ENCODE measurements at places on chromosomes 4 and X.
A peak's percentile ranks its signal among the peaks of the same experiment; 100 is the strongest.

DNA sequence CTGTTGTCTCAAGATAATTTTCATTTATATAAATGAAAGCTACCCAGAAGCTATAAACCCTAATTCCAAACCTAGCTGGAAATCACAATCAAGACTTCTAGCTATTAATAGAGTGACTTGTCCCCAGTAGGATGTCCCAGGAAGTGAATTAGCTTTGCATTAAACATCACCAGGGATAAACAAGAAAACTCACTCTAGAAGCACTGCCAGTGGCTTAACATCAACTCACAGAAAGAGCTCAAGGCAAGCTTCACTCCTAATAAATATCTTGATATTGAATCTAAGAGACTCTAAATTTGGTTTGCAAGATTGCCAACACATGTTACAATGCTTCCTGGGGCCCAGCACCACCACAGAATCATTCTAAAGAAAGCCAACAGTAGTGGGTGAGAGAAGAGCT lies 468.7 kb upstream of the FAM241A start:
- DNase-seq: no peak

GRCh38 chr4:38177035-38177546 lies 216.9 kb downstream of the PTTG2 start:
- no peak for DNase-seq

DNA sequence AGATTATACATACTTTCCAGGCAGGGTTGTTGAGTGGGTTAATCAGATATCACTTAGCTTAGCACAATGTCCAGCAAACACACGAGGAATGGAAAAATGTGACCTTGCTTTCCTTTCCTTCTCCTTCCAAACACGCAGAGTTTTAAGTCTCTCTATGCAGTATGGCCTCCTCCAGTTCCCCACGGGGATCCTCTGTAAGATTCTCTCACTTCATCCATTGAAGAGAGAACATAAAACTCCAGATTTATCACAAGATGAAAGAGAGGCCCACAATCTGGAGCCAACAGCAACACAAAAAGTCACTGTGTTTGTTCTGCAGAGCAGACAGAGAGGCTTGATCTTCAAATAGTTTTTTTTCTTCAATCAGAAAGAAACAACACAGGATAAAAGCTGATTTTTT lies 336.8 kb upstream of the CLNK start:
- no peak for DNase-seq

- no peak for DNase-seq
Observed at GRCh38 chrX:6095469-6095868, 133.2 kb downstream of the NLGN4X start.

DNA sequence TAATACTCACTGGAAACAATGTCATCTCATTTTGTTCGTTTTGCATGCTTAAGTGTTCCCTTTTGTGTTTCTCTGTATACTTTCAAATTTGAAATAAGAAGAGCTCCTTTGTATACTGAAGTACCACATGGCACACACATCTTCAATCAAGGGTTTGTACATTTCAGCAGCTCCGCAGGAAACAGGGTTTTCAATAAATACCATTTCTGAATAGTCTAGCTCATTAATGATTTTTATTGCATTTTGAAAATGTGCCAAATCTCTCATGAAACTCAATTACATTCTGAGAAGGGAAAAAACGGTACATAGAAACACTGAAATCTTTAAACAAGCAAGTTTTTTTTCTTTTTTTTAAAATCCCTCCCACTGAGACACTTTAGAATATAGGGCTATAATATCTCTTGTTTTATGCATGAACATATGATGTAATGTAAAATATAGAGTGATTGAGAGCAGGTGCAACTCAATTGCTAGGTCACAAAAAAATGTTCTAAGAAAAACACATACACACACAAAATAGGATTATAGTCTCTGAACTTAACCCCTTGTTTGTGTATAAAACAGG lies 914.2 kb upstream of the PCDH7 start:
- no peak for DNase-seq

GRCh38 chr4:8200302-8200975 lies 1.3 kb downstream of the SH3TC1 start:
- DNase-seq: no peak

DNA sequence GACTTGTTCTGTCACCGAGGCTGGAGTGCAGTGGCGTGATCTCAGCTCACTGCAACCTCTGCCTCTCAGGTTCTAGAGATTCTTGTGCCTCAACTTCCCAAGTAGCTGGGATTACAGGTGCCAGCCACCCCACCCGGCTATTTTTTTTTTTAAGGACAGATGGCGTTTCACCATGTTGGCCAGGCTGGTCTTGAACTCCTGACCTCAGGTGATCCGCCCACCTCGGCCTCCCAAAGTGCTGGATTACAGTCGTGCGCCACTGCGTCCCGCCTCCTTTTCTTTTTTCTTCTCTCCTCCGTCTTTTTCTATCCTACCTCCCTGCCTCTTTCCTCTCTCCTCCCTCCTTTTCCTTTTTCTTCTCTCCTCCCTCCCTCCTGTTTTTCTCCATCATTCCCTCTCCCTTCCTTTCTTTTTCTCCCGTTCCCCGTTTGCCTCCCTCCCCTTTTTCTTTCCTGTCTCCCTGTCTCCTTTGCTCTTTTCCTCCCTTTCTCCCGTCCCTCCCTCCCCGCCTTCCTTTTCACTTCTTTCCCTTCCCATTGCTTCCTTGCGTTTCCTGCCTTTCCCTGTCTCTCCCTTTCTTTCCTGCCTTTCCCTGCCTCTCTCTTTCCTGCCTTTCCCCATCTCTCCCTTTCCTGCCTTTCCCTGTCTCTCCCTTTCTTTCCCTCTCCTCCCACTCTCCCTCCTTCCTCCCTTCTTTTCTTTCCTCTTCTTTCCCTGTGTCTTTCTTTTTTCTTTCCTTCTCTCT lies 2.1 kb upstream of the SLC25A6 start:
- DNase-seq: no peak

DNA sequence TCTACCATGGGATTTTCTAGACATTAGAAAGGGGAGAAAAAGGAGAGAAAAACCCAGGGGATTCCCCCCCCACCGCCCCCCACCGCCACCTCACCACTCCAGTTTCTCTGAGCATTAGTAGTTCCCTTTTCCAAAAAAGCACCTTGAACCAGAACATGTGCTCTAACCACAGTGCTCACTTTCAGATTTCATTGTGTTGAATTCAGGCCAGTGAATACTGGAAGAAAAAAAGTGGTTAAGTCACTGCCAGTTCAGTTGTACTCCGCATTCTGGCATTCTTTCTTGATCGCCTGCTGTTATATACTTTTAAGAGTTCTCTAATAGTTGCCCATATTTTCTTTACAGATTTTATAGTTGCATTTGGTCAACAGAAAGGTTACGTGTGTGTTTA lies 40.9 kb downstream of the JADE3 start:
- DNase-seq: no peak

DNA sequence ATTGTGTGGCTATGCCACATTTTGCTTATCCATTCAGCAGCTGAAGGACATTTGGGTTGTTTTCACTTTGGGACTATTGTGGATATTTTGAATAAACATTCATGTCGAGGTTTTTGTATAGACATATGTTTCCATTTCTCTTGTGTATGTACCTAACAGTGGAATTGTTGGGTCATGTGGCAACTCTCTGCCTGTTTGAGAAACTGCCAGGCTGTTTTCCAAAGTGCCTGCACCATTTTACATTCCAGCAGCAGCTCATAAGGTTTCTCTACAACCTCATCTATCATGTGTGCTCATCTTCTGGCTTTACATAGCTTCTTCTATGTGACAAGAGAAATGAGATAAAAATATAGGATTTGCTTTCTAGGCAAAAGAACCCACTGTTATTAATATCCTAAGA lies 29.5 kb upstream of the TSPAN5 start:
- DNase-seq: no peak

DNA sequence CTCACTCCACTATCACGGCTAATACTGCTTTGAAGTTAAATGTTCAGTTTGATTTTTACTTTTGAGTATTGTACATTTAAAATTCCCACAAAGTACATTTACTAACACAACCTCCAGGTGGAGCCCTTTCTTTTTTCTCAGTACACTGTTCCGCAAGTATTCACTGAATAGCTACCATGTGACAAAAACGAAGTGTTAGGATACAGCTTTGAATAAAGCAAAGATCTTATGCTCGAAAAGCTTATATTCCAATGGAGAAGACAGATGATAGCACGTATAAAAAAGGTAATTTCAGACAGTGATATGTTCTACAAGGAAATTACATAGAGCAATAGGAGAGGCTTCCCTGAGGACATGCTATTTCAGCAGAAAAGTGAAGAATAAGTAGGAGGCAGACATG lies 60.7 kb upstream of the ABCG2 start:
- no peak for DNase-seq

DNA sequence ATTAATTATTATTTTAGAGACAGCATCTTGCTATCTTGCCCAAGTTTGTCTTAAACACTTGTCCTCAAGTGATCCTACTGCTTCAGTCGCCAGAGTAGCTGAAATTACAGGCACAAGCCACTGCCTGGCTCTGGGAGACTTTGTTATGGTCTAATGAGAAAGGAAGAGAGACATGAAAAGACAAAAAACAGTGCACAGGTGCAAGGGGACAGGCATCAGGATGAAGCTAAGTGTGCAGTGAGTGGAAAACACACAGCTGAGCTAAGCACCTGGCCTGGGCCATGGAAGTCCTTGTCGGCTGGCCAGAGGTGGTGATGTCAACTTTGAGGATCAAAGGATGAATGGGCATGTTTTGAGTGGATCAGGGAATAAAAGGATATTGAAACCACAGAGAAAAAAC lies 102.7 kb downstream of the HS3ST1 start:
- DNase-seq: no peak

GRCh38 chr4:76947369-76947768 lies 2.2 kb upstream of the SEPTIN11 start:
- DNase-seq: no peak

- no peak for DNase-seq
Observed at GRCh38 chrX:45322382-45322781, 121.7 kb upstream of the DIPK2B start.

GRCh38 chrX:102708900-102709299 lies 3.3 kb upstream of the GPRASP2 start:
- DNase-seq: no peak

DNA sequence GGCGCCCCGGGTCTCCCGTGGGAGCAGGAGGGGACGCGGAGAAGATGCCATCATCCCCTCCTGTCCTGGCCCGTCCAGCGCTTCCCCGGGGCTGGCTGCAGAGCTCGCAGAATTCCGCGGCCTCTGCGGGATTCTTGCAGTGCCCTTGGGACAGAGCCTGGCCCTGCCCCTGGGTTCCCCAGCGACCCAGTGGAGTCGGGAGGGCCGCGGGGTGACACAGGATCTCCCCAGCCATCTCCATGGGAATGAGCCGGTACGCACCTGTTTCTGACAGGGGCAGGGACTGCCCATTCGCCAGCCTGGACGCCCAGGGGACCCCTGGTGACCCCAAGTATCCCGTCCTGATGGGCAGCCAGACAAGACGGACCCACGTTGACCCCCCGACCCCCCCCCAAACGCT lies 482 bp downstream of the FAM9C start:
- no peak for DNase-seq

- no peak for DNase-seq
Observed at GRCh38 chrX:134236626-134237614, at the start of gene CCDC160. Gene CCDC160 (plus strand): TSS chrX:134237182. CDS start chrX:134244801, 7,619 bp downstream.

DNA sequence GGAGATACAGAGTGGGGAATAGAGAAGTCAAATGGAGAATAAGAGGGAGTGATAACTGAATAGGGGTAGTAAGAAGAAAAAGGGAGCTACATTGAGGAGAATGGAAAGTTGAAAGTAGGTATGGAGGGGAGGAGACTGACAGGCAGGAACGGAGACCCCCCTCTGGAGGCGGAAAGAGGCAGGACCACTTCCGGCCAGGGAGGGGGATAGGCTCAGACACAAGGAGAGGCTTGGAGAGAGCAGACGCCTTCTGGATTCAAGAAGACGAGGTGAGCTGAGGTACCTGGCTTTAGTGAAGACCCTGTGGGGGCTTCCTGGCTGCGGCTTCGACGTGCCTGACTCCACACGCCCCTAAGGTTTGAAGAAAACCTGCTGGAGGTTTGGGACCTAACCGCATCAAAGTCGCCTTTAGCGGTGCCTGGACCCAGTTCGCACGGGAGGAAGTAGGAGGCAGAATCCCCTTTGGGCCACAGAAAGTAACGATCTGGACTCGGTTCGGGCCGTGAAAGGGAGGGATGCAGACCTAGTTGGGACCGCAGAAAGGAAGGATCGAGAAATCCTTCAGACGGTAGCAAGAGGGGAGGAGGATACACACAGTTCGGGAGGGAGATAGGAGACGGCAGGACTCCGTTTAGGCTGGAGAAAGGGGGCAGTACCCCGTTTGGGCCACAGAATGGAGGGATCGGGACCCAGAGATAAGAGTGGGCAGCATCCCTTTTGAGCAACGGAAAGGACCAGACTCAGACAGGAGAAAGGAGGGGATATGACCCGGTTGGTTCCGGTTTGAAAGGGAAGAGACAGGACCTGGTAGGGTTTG lies at the start of gene TRO:
TSS of gene TRO (plus strand) at position 215 of the 817 bp plus-strand sequence. CDS start 1,423 bp downstream, outside the sequence.
- DNase-seq: peak; percentile 0

- no peak for DNase-seq
Observed at GRCh38 chrX:23628131-23628530, 39.2 kb upstream of the PRDX4 start.

DNA sequence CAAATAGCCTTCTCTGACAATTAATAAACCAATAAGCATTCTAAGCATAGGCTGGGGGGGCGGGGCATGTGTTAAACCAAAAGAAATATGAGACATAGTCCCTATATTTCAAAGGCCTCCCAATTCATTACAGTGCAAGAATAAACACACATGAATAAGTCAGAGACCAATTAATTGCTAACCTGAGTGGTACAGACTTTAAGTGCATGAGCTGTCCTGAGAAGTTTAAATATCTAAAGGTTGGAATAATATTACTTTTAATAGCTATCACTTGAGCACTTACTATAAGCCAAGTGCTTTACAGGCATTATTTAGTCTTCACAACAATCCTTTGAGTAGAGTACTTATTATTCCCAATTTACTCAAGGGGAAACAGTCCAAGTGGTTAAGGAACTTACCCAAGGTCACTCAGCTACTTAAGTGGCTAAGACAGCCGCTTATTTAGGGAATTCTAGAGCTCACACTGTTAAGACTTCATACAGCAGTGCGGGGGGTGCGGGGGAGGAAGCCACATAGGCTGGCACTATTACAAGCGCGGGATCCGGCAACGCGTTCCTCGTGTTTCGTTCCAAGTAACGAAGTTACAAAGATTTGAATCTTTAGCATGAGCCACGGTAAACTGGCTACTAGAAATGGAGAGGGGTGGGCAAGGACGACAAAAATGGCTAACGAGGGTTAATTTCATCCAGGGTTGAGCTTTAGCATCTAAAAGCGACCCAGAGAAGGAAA lies 1.4 kb downstream of the THOC2 start:
- peak; percentile 73 for DNase-seq
